ENCODE measurements at places on chromosomes 12 and 14.

DNA sequence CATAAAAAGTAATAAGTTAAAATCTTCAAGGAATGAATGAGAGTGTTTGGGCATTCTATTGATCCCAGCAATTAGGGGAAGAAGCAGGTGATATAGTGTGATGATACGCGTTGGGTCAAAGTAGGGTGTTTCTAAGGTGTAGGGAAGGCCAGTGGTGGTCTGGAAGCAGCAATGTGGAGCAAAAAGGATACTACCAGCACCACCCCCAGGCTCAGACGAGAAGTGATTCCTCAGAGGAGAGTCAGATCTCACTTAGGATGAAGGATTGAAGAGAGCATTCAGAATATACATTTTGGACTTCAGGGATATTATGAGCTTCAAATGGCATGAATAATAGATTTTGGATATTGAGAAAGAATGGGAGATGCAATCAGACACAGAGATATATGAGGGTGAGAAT lies 497.6 kb downstream of the RMST start:
- DNase-seq = no peak

GRCh38 chr12:82223426-82223825 lies 134.8 kb downstream of the CCDC59 start:
- no peak for DNase-seq

- no peak for DNase-seq
Observed at GRCh38 chr12:96503976-96504375, 14.6 kb downstream of the CFAP54 start.

GRCh38 chr14:100604121-100604501 lies 16.9 kb upstream of the BEGAIN start:
- DNase-seq = no peak

- no peak for DNase-seq
Observed at GRCh38 chr14:75042035-75042434, 9.2 kb downstream of the MLH3 start.

DNA sequence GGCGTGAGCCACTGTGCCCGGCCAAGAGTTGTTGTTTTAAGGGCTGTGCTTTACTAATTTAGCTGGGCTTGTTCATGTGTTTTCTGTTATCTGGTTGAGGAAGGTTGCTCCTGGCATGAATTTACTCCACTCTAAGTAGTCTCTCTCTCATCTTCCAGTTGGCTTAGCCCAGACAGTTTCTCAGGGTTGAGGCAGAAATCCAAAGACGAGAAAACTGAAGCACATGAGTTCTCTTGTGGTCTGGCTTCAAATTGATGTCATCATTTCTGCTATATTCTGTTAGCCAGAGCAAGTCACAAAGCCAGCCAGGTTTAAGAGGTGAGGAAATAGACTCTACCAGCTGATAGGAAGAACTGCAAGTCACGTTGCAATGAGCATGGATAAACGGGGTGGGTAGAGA lies 57.9 kb downstream of the E2F7 start:
- no peak for DNase-seq

Measured in H1 (cell line).